Prostate gland (tissue), 2 donors: ENCODE measurements at places on chromosomes 7 and 10. TPM values are rescaled to one million over a fixed set of nuclear protein-coding genes. Genes with fewer than 3 reads are reported as not detected.
A peak's percentile ranks its signal among the peaks of the same experiment; 100 is the strongest.

- H3K36me3 ChIP-seq = no peaks in the 10 kb centered on the region
- no peak for DNase-seq
- H3K4me3 ChIP-seq = no peak overlapping the region
- no peak overlapping the region for H3K27ac ChIP-seq
- H3K4me1 ChIP-seq = no peaks in the 10 kb centered on the region
- H3K27me3 ChIP-seq = no peaks in the 10 kb centered on the region
Measured at GRCh38 chr7:3795141-3795540, 494.1 kb downstream of the SDK1 start.

- DNase-seq = no peak
- no peaks in the 10 kb centered on the region for H3K27me3 ChIP-seq
- no peak overlapping the region for H3K4me3 ChIP-seq
- H3K4me1 ChIP-seq = no peaks in the 10 kb centered on the region
Measured at GRCh38 chr10:122561212-122561611, 658 bp downstream of the DMBT1 start.

DNA sequence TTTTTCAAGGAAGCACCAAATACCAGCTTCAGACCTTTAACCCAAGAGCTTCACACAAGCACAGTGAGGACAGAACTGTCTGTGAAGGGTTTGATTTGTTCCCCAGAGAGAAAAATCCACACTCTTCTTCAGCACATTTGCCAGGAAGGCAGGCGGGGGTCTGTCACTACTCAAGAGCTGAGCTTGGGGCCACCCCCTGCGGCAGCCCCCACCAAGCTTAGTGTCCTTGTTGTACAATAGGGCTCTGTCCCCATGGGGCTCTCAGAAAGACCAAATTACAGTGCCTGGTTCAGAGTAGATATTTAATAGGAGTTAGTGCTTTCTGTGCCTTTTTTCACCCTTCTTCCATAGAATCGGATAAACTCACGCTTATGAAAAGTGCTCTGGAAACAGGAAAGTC lies 12.4 kb downstream of the ECHDC3 start:
- no peaks in the 10 kb centered on the region for H3K36me3 ChIP-seq
- H3K4me1 ChIP-seq = peaks cover 5% of the 10 kb centered on the region
- H3K4me3 ChIP-seq = no peak overlapping the region
- H3K27ac ChIP-seq = no peak overlapping the region
- no peaks in the 10 kb centered on the region for H3K27me3 ChIP-seq

GRCh38 chr10:103021150-103021899 lies 103.2 kb downstream of the CNNM2 start:
- no peaks in the 10 kb centered on the region for H3K27me3 ChIP-seq
- no peak overlapping the region for H3K27ac ChIP-seq
- H3K4me1 ChIP-seq = no peaks in the 10 kb centered on the region

- H3K36me3 ChIP-seq = no peaks in the 10 kb centered on the region
- H3K27ac ChIP-seq = no peak overlapping the region
- H3K27me3 ChIP-seq = no peaks in the 10 kb centered on the region
- H3K4me1 ChIP-seq = peaks cover 4% of the 10 kb centered on the region
- H3K4me3 ChIP-seq = no peak overlapping the region
- peak; percentile 37 for DNase-seq
Measured at GRCh38 chr10:47277352-47278151, 22.4 kb upstream of the GDF10 start.

DNA sequence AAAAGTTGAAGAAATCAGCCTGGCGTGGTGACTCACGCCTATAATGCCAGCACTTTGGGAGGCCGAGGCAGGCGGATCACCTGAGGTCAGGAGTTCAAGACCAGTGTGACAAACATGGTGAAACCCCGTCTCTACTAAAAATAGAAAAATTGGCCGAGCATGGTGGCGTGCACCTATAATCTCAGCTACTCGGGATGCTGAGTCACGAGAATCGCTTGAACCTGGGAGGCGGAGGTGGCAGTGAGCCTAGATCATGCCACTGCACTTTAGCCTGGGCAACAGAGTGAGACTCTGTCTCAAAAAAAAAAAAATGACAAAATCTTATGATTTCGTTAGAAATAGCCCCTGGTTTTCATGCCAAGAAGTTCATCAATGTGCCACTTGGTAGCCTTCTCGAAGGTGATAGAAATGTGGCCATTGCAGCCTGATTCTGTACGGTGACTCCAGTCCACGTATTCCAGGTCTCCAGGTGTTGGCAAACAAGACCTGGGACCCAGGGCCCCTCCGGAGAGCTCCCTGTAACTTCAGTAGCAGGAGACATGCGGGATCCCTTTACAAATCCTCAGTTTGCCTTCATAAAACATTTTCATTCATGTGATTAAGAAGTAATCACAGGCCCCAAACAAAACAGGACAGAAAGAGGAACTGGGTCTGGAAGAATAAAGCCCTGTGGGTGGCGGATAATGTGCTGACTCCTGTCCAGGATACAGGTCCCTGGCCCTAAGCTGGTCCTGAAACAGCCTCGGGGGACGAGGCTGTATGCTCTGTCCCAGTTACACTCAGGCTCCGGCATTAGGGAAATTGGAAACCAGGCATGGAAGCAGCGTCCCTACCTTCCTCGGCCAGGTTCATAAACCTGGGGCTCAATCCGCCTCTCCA lies 207.3 kb upstream of the SH2B2 start:
- peaks cover 4% of the 10 kb centered on the region for H3K4me1 ChIP-seq
- no peak overlapping the region for H3K4me3 ChIP-seq
- DNase-seq = no peak

DNA sequence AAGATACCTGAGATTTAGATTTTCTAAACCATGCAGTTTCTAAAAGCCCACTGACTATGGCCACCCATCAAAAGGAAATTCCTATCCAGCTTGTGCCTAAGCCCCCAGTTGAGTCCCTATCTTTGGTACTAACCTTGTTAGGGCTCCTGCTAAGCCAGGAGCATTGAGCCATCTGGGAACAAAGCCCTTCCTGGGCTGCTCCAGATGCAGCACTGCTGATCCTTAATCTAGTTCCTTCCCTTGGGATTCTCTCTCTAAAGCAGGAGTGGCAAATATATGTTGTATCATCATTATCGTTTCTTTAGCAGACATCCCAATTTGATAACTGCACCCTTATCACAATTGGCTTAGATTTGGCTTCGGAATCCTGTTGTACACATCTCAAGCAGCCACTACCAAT lies 24.7 kb upstream of the PDLIM1 start:
- no peak overlapping the region for H3K4me3 ChIP-seq
- no peak for DNase-seq
- H3K27me3 ChIP-seq = no peaks in the 10 kb centered on the region
- H3K27ac ChIP-seq = no peak overlapping the region

DNA sequence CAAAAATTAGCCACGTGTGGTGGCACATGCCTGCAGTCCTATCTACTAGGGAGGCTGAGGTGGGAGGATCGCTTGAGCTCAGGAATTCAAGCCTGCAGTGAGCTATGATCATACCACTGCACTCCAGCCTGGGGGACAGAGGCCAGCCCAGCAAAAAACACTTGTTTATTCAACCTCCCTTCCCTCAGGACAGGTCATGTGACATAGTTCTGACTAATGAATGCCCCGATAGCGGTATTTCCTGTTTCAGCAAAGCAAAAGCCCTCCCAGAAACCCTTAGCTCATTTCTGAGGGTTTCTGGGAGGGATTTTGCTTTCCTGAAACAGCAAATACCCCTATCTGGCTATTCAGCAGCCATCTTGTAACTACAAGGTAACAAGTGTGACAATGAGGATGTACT lies 157.1 kb downstream of the GATA3 start:
- H3K4me3 ChIP-seq = no peak overlapping the region
- H3K27me3 ChIP-seq = no peaks in the 10 kb centered on the region
- H3K36me3 ChIP-seq = no peaks in the 10 kb centered on the region
- no peaks in the 10 kb centered on the region for H3K4me1 ChIP-seq
- H3K27ac ChIP-seq = no peak overlapping the region

GRCh38 chr7:102286237-102287110 lies at the start of gene SH2B2:
Gene SH2B2, plus strand, starts transcription at chr7:102286868. Its CDS starts 13,683 bp downstream, at chr7:102300551.
- no peaks in the 10 kb centered on the region for H3K27me3 ChIP-seq
- H3K4me1 ChIP-seq = peaks cover 6% of the 10 kb centered on the region
- no peaks in the 10 kb centered on the region for H3K36me3 ChIP-seq
- peak within 1 kb of the TSS; percentile 75 for H3K4me3 ChIP-seq

DNA sequence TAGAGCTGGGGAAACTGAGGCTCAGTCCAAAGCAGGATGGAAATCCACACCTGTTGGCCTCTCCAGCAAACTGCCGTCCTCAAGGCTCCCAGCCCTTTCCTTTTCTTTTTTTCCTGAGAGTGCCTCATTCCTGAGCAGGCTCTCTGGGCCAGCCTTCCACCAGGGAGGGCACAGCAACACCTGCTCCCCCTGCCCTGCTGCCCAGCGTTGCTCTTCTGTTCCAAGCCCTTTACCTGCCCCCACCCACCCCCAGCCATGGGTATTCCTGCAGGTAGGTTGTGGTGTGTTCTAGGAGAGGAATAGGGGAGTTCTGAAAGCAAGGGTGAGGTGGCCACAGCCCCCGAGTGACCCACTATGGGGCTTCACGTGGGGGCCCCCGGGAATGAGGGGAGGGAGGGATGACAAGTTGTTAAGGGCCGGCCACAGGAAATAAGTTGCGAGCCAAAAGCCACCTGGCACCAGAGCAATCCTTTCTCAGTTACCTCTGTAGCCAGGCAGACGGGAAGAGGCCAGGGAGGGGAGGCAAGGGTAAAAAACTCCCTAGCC lies 19.3 kb downstream of the VSIR start:
- H3K4me3 ChIP-seq = no peak overlapping the region
- no peaks in the 10 kb centered on the region for H3K4me1 ChIP-seq
- no peak for DNase-seq
- H3K27ac ChIP-seq = peak overlapping the region; percentile 15
- H3K27me3 ChIP-seq = no peaks in the 10 kb centered on the region

- H3K4me1 ChIP-seq = peaks cover 7% of the 10 kb centered on the region
- H3K27me3 ChIP-seq = no peaks in the 10 kb centered on the region
- DNase-seq = no peak
- H3K36me3 ChIP-seq = no peaks in the 10 kb centered on the region
- no peak overlapping the region for H3K27ac ChIP-seq
Measured at GRCh38 chr7:105790996-105791395, 85.4 kb downstream of the ATXN7L1 start.

DNA sequence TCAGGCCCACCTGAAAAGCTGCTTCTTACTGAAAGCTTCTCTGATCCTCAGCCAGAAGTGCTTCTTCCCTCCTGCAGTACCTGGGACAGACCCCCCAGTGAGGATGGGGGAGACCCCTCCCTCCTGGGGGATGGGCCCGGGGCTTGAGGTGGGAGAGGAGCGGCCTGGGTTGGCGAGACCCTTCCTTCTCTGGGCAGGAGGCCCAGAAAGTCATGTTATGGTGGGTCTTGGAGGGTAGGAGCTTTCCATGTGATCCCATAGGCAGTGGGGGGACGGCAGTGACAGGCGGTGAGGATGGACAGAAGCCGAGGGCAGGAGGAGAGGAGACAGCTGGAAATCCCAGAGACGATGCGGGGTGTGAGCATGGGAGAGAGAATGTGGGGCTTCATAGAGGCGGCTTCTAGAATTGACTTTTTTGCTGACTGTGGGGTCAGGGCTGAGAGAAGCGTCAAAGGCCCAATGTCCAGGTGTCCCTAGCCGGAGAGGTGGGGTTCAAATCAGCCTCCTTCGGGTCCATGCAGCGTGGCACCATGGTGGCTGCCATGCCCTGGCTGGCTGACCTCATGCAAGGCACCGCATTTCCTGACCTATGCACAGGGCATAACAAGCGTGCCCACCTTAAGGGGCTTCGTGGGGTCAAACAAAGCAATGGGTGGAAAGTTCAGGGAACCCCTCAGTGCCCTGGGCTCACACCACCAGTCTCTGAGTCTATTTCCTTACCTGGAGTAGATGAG lies 154.0 kb downstream of the UBE2H start:
- H3K4me3 ChIP-seq = no peak overlapping the region
- H3K27ac ChIP-seq = no peak overlapping the region
- no peaks in the 10 kb centered on the region for H3K27me3 ChIP-seq

- H3K4me1 ChIP-seq = no peaks in the 10 kb centered on the region
- no peaks in the 10 kb centered on the region for H3K36me3 ChIP-seq
- no peak overlapping the region for H3K4me3 ChIP-seq
- H3K27me3 ChIP-seq = no peaks in the 10 kb centered on the region
- no peak for DNase-seq
- no peak overlapping the region for H3K27ac ChIP-seq
Measured at GRCh38 chr10:126288547-126289493, 99.5 kb downstream of the ADAM12 start.

GRCh38 chr10:93600446-93601145 lies 439 bp downstream of the RBP4 start:
- H3K27ac ChIP-seq = no peak overlapping the region
- DNase-seq = no peak
- no peaks in the 10 kb centered on the region for H3K27me3 ChIP-seq
- H3K36me3 ChIP-seq = no peaks in the 10 kb centered on the region

DNA sequence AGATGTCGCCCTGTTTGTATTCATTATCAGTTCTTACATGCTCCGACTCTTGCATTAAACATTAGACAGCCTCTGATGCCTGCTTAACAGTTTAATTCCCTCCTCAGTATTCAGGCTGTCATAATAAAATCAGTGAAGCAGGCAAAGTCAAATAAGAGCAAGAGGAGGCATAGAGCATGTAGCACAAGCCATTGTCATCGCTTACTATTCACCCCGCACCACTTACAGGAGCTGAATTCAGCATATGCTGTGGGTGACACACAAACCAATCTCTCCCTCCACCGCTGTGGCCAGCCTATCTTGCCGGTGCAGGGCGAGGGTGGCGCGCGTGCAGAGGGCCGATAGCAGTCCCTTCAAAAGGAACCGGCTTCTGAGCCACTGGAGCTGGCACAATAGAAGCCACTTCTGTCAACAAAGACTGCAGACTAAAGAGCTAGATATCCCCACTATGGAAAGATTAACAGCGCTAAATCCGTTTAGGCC lies 433.2 kb upstream of the MGMT start:
- no peak overlapping the region for H3K4me3 ChIP-seq
- H3K4me1 ChIP-seq = no peaks in the 10 kb centered on the region
- H3K27me3 ChIP-seq = peaks cover 2% of the 10 kb centered on the region
- no peaks in the 10 kb centered on the region for H3K36me3 ChIP-seq
- DNase-seq = no peak
- no peak overlapping the region for H3K27ac ChIP-seq

Gene STEAP1
- total RNA-seq = 67.3 TPM

Gene VAX1
- not detected for total RNA-seq

Gene TMEM130
- 83.6 TPM for total RNA-seq

Gene SPDYE9
- not detected for total RNA-seq

Gene TMEM184A
- total RNA-seq = 15.4 TPM

Gene MYO1G
- total RNA-seq = 2.7 TPM

Gene TAF5
- total RNA-seq = 3.7 TPM

Gene PTPN20
- total RNA-seq = 10.2 TPM

Gene SH2D4B
- total RNA-seq = 0.40 TPM

Gene STEAP4
- total RNA-seq = 39.6 TPM

Gene PNLIPRP1
- not detected for total RNA-seq

Gene KIF20B
- 3.4 TPM for total RNA-seq

Gene GIMAP6
- 10.8 TPM for total RNA-seq

Gene PDE6C
- total RNA-seq = not detected

Gene SPDYE8
- not detected for total RNA-seq

Gene UCN3
- total RNA-seq = not detected

Gene INA
- 0.14 TPM for total RNA-seq
